Stimulated activated CD8-positive, alpha-beta memory T cell treated with anti-CD3 and anti-CD28 coated beads, Interleukin-15, amount 100 ng/mL, for 24 hours (primary cell): ENCODE measurements at places on chromosomes 1 and 21.

DNA sequence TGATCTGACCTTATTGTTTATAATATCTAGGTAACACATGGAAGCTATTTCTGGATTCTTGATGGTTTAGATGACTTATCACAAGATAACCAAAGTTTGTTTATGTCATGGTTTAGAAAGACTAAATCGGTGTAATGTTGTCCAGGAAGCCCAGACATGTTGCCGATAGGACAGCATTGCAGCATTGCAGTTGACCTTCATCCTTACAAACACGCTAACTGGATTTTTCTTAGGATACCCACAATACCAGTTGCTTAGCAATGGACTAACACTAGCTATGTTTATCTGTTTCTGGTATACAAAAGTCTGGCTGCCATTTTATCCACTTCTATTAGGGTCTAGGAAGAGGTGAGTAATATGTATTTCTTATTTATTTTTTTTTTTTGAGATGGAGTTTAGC, 11.7 kb upstream of the DPH5 start:
- DNase-seq, result no peak

DNA sequence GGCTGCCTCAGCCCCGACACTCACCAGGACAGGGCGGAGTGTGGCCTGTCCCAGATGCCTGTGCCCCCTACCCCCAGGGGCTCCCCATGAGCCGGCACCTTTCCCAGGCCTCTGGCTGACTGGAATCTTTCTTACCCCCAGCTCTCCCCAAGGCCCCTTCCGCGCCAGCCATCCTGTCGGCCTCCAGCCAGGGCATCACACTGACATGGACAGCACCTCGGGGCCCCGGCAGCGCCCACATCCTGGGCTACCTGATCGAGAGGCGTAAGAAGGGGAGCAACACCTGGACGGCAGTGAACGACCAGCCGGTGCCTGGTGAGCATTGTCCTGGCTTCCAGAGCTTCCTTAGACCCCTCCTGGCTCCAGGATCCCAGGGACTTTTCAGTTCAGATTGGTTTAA, 26.5 kb downstream of the IGFN1 start:
- no peak for DNase-seq

- no peak for DNase-seq
Observed at GRCh38 chr1:86436041-86436440, 12.1 kb downstream of the CLCA2 start.

DNA sequence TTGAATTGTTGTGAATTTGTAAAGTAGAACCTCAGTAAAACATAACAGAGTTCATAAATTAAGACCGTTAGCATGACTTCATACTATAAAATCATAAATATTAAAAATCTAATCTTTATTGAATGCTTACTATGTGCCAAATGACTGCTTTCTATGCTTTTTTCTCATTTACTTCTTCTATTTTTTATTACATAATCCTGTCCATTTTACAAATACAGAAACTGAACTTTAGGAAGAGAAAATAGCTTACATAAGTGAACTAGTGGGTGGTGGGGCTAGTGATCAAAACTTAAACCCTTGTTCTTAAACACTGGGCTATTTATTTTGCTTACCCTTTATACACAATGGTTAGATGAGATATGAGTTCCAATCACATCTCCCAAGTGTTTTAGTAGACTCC, 122.3 kb downstream of the ZC3H11B start:
- no peak for DNase-seq

DNA sequence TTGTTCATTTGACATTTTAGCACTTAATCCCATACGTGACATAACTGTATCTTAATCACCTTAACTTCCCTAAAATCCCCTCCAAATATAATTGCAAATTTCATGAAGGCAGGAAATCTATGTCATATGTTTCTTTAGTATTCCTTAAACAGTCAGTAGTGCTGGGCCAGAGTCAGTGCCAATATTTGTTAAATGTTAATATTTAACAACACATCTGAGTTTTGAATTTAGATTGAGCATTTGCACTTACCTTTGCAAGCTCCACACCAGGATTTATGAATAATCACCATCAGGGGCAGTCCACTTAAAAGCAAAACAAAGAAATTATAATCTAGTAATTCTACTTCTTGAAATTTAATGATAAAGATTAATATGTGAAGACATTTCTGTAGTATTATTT, 5.3 kb downstream of the KTI12 start:
- no peak for DNase-seq

- no peak for DNase-seq
Observed at GRCh38 chr1:228494044-228494353, 6.8 kb downstream of the RNF187 start.

DNA sequence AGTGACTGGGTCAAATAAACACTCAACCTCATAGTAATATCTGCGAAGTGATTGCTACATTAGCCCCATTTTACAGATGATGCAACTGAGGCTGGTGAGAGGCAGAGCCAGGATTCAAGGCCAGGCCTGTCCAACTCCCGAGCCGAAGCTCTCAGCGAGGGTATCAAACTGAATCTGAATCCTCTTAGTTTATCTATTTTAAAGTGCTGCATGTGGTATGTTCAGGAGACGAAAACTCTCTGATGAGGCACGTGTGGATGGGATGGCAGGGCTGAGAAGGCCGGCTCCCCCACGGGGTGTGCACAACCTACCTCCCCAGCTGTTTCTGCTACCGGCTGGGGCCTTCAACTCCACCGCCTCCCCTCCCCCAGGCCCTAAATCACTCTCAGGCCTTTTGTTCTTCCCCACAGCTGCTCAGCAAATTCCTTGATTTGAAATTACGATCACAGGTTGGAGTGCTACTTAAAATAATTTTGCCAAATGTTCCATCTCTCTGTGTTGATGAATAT, 171.8 kb downstream of the TOMM20 start:
- DNase-seq, result no peak

GRCh38 chr1:172905452-172905851, 145.3 kb downstream of the TNFSF18 start:
- DNase-seq, result no peak

- no peak for DNase-seq
Observed at GRCh38 chr1:200888349-200888838, 6.3 kb upstream of the INAVA start.

GRCh38 chr1:8962812-8963530, 17.3 kb downstream of the CA6 start:
- no peak for DNase-seq

- DNase-seq, result no peak
Observed at GRCh38 chr1:113388621-113389358, 1.5 kb upstream of the MAGI3 start.

- no peak for DNase-seq
Observed at GRCh38 chr1:31501505-31501904, 74.8 kb upstream of the TINAGL1 start.

DNA sequence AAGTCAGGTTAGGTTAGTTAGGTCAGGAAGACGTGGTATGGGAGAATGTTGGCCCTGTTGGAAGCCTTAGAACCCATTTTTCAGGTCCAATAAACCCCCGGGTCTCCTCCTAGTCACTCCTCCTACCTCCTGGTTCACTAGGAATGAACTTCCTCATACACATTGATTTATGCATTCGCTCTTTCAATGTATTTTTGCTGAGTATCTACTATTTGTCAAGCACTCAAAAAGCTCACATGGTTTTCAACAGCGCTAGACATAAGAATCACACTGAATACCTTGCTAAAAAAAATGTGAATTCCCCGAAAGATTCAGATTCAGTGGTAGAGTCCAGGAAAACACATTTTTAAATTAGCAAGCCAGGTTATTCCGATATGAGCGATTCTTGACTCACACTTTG, 85.8 kb upstream of the LRRN2 start:
- no peak for DNase-seq

DNA sequence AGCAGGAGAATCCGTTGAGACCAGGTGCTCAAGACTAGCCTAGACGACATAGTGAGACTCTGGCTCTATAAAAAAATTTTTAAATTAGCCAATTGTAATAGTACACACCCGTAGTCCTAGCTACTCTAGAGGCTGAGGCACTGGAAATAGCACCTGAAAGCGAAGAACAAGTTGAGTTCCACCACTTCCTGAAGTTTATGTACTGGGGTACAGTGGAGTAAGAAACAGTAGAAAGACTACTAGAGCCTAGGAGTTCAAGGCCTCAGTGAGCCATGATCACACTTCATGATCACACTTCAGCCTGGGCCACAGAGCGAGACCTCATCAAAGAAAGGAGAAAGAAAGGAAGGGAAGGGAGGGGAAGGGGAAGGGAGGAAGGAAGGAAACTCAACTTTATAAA, 19.8 kb downstream of the RSBN1 start:
- no peak for DNase-seq

- DNase-seq, result no peak
Observed at GRCh38 chr1:80436851-80437250, 1363.9 kb upstream of the ADGRL2 start.

GRCh38 chr1:216119600-216119999, 303.6 kb downstream of the USH2A start:
- no peak for DNase-seq

- DNase-seq, result no peak
Observed at GRCh38 chr1:212104586-212105325, 69.2 kb downstream of the DTL start.

- DNase-seq, result no peak
Observed at GRCh38 chr21:21226472-21226871, 228.3 kb downstream of the NCAM2 start.

DNA sequence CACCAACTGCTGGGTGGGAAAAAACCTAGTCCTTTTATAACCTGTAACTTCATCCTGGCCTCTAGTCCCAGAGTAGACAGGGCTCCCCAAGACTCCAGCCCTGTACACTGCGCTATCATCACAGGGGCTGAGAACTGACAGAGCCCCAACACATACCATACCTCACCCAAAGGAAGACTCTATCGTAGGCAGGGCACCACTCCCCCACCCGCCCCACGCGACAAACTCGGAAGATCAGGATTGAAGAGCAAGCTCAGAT, 15.8 kb downstream of the INPP5B start:
- DNase-seq, result no peak

DNA sequence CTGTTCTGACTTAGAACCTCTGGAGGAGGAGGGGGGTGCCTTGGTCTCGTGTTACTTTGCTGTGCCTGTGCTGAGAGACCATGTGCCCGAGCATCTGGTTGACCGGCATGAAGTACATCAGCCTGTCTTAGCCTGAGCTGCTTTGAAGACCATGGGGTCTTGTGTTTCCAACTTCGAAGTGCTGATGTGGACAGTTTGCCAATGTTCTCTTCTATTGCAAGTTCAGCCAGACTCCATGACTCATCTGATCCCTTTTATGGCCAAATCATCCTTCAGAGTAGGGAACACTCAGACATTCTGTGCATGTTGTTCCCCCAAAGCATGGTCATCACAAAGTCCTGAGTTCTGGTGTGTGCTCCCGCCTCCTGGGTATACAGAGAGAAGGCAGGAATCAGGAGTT, 6.0 kb upstream of the PLA2G2C start:
- no peak for DNase-seq

DNA sequence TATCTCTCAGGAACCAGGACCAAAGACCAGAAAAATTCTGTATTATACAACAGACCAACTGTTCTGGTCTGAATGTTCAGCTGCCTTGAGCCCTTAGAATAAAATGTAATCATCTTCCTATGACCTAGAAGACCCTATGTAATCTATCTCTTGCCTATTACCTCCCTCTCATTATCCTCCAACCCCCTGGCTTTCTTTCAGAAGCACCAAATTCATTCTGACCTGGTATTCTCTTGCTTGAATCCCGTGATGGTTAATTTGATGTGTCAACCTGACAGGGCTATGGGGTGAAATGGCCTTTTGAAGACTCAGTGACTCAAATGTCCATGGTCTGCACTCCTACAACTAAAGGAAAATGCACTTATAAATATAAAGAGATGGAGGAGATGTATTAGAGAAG, 21.8 kb upstream of the FBXO28 start:
- no peak for DNase-seq

- no peak for DNase-seq
Observed at GRCh38 chr1:201584471-201585092, 45.7 kb downstream of the NAV1 start.

- no peak for DNase-seq
Observed at GRCh38 chr1:76542359-76542758, 324.9 kb upstream of the ST6GALNAC5 start.

GRCh38 chr1:28139025-28139712, 37.3 kb downstream of the PTAFR start:
- no peak for DNase-seq

DNA sequence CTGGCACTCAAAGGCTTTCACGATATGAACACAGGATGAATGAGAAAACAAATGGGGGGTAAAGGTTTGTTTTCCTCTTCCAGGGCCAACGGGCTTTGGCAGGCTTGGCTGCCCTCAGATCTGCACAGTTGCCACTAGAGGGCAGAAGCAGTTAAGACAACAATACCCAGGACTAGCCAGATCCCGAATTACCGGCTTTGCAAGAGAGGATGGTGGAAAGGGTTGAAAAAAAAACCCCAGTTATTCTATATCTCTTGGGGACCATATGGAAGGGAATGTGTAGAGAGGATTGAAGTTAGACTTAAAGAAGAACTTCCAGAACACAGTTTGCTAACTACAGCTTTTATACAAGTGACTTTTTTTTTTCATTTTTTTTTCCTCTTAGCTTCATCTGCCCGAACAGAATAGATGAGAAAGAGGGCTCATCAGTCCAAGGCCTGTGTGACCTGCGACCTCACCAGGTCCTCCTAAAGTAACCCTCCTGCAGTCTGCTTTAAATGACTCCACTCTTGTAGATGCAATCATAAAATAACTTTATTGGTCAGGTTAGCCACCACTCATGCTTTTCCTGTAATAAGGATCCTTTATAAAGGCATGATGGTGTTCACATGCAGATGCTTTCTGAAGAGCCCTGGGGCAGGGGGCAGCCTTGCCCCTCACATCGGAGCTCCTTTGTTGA, 10.7 kb downstream of the FMOD start:
- DNase-seq, result no peak

DNA sequence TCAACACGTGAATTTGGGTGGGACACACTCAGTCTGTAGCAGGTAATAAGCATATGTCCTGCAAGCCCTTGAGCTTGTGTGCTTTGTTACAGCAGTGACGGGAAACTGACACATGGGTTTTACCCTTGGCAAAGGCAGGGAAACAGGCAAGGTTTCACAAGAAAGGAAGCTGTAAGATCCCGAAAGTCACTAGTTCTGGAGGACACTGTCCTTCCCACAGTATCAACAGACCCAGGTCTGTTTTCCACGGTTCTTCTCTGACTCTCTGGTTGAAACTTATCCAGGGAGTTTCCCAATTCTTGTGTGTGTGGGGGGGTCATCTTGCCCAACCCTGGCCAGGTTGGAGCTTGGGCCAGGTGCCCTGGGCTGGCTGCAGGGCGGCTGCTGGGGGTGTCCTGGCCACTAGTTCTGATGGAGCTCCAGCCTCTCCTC, 29.3 kb upstream of the ZBTB21 start:
- DNase-seq, result no peak

- no peak for DNase-seq
Observed at GRCh38 chr1:27598295-27598687, 5.7 kb downstream of the AHDC1 start.

- no peak for DNase-seq
Observed at GRCh38 chr1:25096307-25097150, 135.8 kb downstream of the SYF2 start.

DNA sequence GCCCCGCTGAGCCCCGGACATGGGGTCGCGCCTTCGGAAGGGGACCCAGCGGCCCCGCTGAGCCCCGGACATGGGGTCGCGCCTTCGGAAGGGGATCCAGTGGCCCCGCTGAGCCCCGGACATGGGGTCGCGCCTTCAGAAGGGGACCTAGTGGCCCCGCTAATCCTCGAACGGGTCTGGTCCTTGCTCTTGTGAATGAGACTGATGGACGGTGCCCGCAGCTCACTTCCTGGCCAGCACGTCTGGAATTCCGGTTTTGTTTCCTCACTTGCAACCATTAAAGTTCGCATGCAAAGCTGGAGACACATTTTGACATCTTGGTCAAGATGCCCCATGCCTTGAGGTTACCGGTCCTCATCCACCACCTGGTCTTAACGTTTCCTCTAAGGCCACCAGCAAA, 5.6 kb downstream of the WRAP73 start:
- no peak for DNase-seq
